ENCODE measurements at places on chromosomes 11 and 22. TPM values are rescaled to one million over a fixed set of nuclear protein-coding genes. Genes with fewer than 3 reads are reported as not detected.

POLD4 gene
- polyA plus RNA-seq, result 381 TPM

FANCF gene
- 10.3 TPM for polyA plus RNA-seq

NAT10 gene
- polyA plus RNA-seq, result 7.2 TPM

SLC22A6 gene
- polyA plus RNA-seq, result not detected

MOGAT2 gene
- 28.2 TPM for polyA plus RNA-seq

OR6T1 gene
- not detected for polyA plus RNA-seq

FERMT3 gene
- 15.3 TPM for polyA plus RNA-seq

RBFOX2 gene
- polyA plus RNA-seq, result 32.4 TPM

GRCh38 chr11:61697078-61697502 is 16.9 kb downstream of the DAGLA start:
- DNase-seq, result no peak
- no peak overlapping the region for H3K4me3 ChIP-seq
- no peaks in the 10 kb centered on the region for H3K36me3 ChIP-seq
- no peaks in the 10 kb centered on the region for H3K27me3 ChIP-seq
- no peaks in the 10 kb centered on the region for H3K4me1 ChIP-seq
- H3K27ac ChIP-seq, result peak overlapping the region; percentile 89

- DNase-seq, result no peak
- peaks cover 14% of the 10 kb centered on the region for H3K4me1 ChIP-seq
- H3K36me3 ChIP-seq, result no peaks in the 10 kb centered on the region
- no peaks in the 10 kb centered on the region for H3K27me3 ChIP-seq
- H3K27ac ChIP-seq, result no peak overlapping the region
- no peak overlapping the region for H3K4me3 ChIP-seq
Measured at GRCh38 chr11:64842366-64842759, 2.1 kb downstream of the CDC42BPG start.

DNA sequence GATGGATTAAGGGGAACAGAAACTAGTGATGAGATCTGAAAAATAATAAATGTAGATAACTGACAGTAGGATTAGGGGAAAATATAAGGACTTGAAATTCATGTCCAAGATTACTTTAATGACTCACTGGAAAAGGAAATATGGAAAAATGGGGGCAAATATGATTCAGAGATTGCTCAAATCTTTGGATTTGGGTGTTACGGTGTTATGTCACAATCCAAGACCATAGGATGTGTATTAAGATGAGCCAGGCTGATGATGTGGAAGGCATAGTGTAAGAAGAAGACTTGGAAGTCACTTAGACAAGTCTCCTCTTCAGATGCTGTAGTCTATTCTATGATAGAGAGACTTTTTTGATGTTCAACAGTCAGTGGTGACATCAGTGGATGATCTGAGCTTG is 323.7 kb downstream of the LUZP2 start:
- no peak for DNase-seq
- no peak overlapping the region for H3K27ac ChIP-seq
- no peaks in the 10 kb centered on the region for H3K27me3 ChIP-seq
- no peaks in the 10 kb centered on the region for H3K36me3 ChIP-seq
- no peaks in the 10 kb centered on the region for H3K4me1 ChIP-seq
- H3K4me3 ChIP-seq, result no peak overlapping the region

GRCh38 chr22:36595940-36596339 is 67.0 kb upstream of the EIF3D start:
- no peaks in the 10 kb centered on the region for H3K36me3 ChIP-seq
- DNase-seq, result no peak
- no peaks in the 10 kb centered on the region for H3K4me1 ChIP-seq
- H3K4me3 ChIP-seq, result no peak overlapping the region

DNA sequence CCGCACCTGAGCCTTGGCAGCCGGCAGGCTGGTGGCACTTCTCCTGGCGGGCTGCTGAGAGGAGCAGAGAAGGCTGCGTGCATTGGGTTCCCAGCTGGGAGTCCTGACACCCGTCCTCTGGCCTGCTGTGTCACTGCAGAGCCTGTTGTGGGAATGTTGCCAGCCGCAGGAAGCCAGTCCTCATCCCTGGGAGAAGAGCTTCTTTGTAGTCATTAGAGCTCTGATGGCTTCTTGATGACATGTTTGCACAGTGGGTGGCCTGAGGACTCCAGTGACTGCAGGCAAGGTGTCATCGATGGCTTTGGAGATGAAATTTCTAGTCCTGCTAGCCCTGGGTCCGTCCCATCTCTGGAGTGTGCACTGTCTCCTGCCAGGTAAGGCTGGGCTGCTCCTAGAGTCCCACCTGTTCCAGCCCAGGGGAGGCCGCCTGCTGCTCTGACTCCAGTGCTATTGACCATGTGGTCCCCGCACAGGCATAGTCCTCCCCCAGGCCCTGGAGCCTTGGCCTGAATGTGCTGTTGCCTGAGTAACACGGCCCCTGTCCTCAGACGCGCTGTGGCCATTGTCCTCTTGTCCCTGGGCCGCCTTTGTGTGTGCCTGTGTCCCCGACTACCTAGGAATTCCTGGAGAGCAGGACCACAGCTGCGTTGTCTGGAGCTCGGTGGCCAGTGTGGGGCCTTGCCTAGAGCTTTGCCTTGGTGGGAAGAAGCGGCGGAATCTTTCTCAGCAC is 129.2 kb downstream of the CACNA1I start:
- no peaks in the 10 kb centered on the region for H3K27me3 ChIP-seq
- H3K27ac ChIP-seq, result no peak overlapping the region
- H3K4me1 ChIP-seq, result no peaks in the 10 kb centered on the region
- no peak for DNase-seq

GRCh38 chr22:31295831-31296657 is 3.8 kb upstream of the PIK3IP1 start:
- no peaks in the 10 kb centered on the region for H3K36me3 ChIP-seq
- no peak overlapping the region for H3K4me3 ChIP-seq

DNA sequence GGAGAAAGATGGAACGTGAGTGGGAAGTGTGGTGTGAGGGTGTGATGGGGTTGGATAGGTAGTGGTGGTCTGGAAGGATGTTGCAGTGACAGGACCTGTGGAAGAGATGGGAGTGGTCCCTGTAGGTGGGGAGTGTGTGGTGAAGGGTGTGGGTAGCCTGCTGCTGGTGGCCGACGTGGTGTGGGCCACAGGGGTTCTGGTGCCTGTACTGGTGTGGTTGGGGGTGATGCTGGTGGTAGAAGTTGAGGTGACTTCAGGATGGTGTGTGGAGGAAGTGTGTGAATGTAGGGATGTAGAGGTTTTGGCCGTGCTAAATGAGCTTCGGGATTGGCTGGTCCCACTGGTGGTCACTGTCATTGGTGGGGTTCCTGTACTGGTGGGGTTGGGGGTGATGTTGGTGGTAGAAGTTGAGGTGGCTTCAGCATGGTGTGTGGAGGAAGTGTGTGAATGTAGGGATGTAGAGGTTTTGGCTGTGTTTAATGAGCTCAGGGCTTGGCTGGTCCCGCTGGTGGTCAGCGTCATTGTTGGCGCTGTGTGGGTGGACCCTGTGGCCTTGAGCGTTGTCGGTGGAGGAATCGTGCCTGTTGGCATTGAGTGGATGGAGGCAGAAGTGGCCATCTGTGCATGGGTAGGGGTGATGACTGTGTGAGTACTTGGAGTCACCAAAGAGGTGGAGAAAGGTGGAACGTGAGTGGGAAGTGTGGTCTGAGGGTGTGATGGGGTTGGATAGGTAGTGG is 19.1 kb downstream of the MUC6 start:
- no peak overlapping the region for H3K27ac ChIP-seq
- DNase-seq, result no peak
- H3K27me3 ChIP-seq, result no peaks in the 10 kb centered on the region
- no peak overlapping the region for H3K4me3 ChIP-seq

GRCh38 chr11:74121804-74122203 is 49.0 kb downstream of the C2CD3 start:
- H3K4me1 ChIP-seq, result no peaks in the 10 kb centered on the region
- DNase-seq, result no peak
- no peak overlapping the region for H3K27ac ChIP-seq
- H3K27me3 ChIP-seq, result no peaks in the 10 kb centered on the region

- no peak overlapping the region for H3K27ac ChIP-seq
- no peaks in the 10 kb centered on the region for H3K4me1 ChIP-seq
- H3K36me3 ChIP-seq, result no peaks in the 10 kb centered on the region
Measured at GRCh38 chr11:128331317-128331716, 256.0 kb downstream of the ETS1 start.

DNA sequence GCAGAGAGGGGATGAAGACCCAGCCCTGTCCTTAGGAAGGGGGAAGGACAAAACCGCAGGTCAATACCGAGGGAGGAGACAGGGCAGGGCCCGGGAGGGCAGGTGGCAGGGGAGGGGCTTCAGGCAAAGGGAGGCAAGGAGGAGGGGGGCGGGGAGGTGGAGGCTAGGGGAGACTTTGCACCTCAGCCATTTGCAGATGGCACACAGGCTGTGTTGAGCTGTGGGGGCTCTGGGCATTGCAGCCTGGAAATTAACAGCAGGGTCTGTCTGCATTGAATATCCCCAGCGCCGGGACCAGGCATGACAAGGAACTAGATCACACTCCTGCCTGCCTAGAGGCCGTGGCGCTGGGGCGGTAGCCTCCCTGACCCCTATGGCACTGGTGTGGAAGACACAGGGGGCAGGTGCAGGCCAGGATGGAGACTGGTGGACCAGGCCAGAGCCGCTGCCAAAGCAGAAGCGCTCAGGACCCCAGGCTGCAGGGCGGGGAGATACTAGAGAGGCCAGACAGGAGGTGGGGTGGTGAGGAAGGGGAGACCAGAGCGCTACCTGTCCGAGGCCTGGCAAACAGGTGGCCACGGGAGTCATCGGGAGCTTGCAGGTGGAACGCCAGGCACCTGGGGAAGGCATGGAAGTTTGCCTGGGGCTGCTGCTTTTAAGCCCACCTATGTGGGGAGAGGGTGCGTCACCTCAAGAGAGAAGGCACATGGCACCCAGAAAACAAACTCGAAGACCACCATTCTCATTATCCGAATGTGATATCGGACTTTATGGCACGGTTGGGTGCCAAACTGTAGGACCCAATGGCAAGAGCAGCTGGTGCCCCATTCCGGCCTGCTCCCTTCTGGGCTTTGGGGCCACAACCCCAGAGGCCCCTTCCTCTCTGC is 11.5 kb downstream of the CBX6 start:
- H3K27ac ChIP-seq, result no peak overlapping the region
- H3K27me3 ChIP-seq, result no peaks in the 10 kb centered on the region
- peak; percentile 68 for DNase-seq
- H3K4me3 ChIP-seq, result no peak overlapping the region
- peaks cover 42% of the 10 kb centered on the region for H3K4me1 ChIP-seq

DNA sequence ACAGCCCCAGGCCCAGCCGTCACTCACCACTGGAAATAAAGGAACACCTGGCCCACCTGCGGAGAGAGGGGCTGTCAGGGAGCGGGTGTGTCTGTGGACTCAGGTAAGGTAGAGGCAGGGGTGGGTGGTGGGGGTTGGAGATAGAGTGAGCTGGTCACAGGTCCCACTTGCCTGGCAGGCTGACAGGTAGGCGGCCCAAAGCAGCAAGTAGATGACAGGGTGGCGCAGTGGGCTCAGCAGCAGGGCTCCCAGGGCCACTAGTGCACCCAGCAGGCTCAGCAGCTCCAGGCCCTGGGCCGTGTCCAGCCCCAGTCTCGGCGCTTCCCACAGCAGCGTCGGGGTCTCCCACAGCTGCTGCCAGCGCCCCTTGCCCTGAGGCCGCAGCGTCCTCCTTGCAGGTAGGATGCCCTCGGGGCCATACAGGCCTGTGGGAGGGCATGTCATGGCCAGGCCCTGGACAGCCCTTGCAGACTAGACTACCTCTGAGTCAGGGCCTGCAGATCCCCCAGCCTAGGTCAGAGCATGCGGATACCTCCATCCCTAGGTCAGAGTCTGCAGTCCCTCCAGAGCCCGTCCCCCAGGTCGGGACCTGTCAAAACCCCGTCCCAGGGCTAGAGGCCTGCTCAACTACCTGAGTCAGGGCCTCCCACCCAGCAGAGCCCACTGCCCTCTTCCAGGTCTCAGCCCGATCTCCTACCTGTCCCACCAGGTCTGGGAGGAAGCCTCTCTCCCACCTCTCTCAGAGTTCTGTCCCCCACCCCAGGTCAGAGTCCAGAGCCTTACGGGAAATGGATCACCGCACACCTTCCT is 686 bp downstream of the LMF2 start:
- no peaks in the 10 kb centered on the region for H3K27me3 ChIP-seq
- peaks cover 36% of the 10 kb centered on the region for H3K36me3 ChIP-seq
- DNase-seq, result peak; percentile 82
- H3K4me3 ChIP-seq, result peak overlapping the region; percentile 97

DNA sequence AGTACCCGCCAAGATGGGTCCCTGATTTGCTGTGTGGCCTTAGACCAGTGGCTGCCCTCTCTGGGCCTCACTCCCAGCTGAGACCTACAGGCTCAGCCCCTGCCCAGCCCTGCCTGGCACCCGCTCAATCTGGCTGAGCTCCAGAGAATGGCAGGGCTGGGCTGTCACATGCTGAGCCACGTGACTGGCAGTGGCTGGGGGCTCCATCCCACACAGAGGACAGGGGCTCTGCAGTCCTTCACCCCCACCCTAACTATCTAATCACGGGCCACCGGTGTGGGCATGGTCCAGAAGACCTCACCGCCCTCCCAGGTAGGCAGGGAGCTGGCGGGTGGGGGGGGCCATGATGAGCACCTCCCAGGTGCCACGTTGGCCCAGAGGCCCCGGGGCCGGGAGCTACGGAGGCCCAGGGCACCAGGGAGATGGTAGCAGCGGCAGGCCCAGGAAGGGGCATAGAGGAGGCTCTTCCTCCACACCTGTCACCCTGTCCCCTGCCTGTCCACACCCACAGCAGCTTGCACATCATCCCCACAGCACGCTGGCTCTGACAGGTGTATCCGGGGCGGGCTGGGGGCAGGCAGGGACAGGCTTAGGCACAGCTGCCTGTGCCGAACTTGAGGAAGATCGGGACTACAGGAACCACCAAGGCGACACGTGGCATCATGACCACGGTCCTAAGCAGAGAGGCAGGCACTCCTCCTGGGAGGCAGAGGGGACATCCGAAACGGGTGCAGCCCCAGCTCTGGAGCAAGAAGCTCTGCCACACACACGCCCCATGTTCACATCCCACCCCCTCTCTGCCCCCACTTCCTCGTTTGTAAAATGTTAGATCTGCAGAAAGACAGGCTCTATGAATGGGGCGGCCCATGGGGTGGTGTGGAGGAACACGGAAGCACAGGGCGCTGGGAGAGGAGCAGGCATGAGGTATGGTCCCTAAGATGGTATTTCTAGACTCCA is 1.5 kb upstream of the ALDH3B1 start:
- peak overlapping the region; percentile 93 for H3K27ac ChIP-seq
- H3K4me1 ChIP-seq, result peaks cover 45% of the 10 kb centered on the region
- H3K36me3 ChIP-seq, result no peaks in the 10 kb centered on the region
- peak; percentile 70 for DNase-seq
- no peaks in the 10 kb centered on the region for H3K27me3 ChIP-seq

DNA sequence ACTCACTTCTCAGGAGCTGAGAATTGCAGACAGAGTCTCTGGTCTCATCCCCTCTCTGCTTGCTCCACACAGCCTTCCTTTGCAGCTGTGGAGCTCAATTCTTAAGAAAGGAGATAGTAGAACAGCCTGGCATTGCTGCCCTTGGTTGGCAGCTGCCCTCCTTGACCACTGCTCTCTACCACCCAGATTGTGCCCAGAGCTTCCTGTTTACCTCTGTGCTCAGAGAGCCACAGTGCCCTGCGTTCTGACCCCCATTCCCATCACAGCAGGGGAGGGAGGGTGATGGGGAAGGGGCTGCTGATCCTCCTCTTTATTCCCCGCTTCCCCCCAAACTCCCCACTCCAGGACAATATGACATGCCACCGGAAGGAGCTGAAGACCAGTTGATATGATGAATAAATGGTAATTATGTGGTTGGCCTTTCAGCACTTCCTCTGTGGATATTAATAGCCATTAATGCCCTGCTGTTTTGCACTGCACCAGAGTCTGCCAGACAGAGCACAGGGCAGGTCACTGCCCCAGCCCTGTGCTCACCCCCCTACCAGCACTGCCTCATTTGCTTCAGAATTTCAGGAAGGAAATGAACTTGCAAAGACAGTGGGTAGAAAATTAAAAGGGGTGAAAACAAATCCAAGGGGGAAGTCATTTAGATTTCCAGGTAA is 426.8 kb upstream of the CADM1 start:
- H3K27me3 ChIP-seq, result no peaks in the 10 kb centered on the region
- H3K4me1 ChIP-seq, result peaks cover 16% of the 10 kb centered on the region
- H3K4me3 ChIP-seq, result no peak overlapping the region
- peak overlapping the region; percentile 37 for H3K27ac ChIP-seq

Data from sigmoid colon (tissue), 7 donors.